Gastroesophageal sphincter (tissue), 4 donors: ENCODE measurements at places on chromosomes 12 and 14. TPM values are rescaled to one million over a fixed set of nuclear protein-coding genes. Genes with fewer than 3 reads are reported as not detected.

Gene GZMB
- not detected for total RNA-seq

Gene EXOC3L4
- total RNA-seq = 0.45 TPM

Gene NABP2
- 33.4 TPM for total RNA-seq

Gene FOXN4
- not detected for total RNA-seq

Gene PLBD1
- 15.2 TPM for total RNA-seq

Gene PIP4P1
- 22.6 TPM for total RNA-seq

Gene ZBTB42
- 2.0 TPM for total RNA-seq

Gene AKAP3
- 3.0 TPM for total RNA-seq

Gene TDRD9
- total RNA-seq = 5.4 TPM

Gene RASAL1
- not detected for total RNA-seq

Gene C12orf56
- total RNA-seq = not detected

Gene DEGS2
- 0.89 TPM for total RNA-seq

Gene KDM2B
- 14.6 TPM for total RNA-seq

Gene CLEC14A
- 13.7 TPM for total RNA-seq

Gene TAS2R9
- total RNA-seq = not detected

Gene CYP27B1
- total RNA-seq = 0.57 TPM

Gene RBP5
- 0.58 TPM for total RNA-seq

Gene EML5
- 3.9 TPM for total RNA-seq

Gene PLCZ1
- not detected for total RNA-seq

Gene MYF6
- total RNA-seq = not detected

Gene OR10AD1
- not detected for total RNA-seq

Gene LGMN
- 132 TPM for total RNA-seq

Gene BCL7A
- 5.9 TPM for total RNA-seq

Gene WSCD2
- 36.9 TPM for total RNA-seq

Gene AICDA
- not detected for total RNA-seq

Gene GCH1
- 2.2 TPM for total RNA-seq

Gene STYK1
- not detected for total RNA-seq

Gene PKP2
- 0.62 TPM for total RNA-seq

Gene CPNE8
- total RNA-seq = 22.6 TPM

Gene TECPR2
- total RNA-seq = 33.3 TPM

Gene KRT79
- not detected for total RNA-seq

Gene FAR2
- total RNA-seq = 13.9 TPM

Gene RNF212B
- total RNA-seq = not detected

Gene SERPINA12
- total RNA-seq = not detected

Gene SERPINA3
- 200 TPM for total RNA-seq

Gene TOGARAM1
- total RNA-seq = 21.2 TPM

Gene OTX2
- not detected for total RNA-seq

Gene FAM90A1
- total RNA-seq = not detected

Gene RAD51AP1
- total RNA-seq = 0.54 TPM

Gene AGAP2
- total RNA-seq = 2.4 TPM

Gene CCDC175
- total RNA-seq = not detected

Gene SDS
- not detected for total RNA-seq

Gene KRT86
- 1.7 TPM for total RNA-seq

Gene OTOGL
- total RNA-seq = 0.47 TPM

Gene SPTB
- total RNA-seq = 0.94 TPM

Gene FAM181A
- total RNA-seq = not detected

Gene CCDC177
- not detected for total RNA-seq
